ENCODE measurements at places on chromosomes 3 and 15.

DNA sequence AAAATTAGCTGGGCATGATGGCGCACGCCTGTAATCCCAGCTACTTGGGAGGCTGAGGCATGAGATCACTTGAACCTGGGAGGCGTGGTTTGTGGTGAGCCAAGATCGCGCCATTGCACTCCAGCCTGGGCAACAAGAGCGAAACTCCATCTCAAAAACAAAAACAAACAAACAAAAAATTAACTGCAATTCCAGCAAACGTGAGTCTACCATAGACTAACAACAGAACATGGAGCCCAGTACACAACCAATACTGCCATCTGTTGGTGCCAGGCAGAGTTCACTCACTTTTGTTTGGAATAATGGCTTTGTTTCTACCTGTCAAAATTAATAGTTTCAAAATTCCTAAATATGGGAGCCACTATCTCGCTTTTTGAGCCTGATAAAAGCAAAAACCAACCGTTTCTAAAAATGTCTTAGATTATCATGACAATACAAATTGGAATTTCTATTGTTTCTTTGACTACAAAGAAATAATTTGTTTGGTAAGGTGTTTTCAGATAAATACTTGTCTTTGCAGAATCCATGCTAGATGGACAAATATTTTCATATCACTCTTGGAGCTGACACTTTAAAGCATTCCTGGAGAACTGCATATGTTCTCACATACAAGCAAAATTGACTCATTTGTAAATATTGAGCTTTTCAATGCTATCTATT lies 45.0 kb downstream of the GPR176 start:
- DNase-seq: no peak

- no peak for DNase-seq
Measured at GRCh38 chr15:86879250-86880229, 799.9 kb downstream of the AGBL1 start.

- no peak for DNase-seq
Measured at GRCh38 chr3:158728851-158729250, 3.4 kb downstream of the RARRES1 start.

DNA sequence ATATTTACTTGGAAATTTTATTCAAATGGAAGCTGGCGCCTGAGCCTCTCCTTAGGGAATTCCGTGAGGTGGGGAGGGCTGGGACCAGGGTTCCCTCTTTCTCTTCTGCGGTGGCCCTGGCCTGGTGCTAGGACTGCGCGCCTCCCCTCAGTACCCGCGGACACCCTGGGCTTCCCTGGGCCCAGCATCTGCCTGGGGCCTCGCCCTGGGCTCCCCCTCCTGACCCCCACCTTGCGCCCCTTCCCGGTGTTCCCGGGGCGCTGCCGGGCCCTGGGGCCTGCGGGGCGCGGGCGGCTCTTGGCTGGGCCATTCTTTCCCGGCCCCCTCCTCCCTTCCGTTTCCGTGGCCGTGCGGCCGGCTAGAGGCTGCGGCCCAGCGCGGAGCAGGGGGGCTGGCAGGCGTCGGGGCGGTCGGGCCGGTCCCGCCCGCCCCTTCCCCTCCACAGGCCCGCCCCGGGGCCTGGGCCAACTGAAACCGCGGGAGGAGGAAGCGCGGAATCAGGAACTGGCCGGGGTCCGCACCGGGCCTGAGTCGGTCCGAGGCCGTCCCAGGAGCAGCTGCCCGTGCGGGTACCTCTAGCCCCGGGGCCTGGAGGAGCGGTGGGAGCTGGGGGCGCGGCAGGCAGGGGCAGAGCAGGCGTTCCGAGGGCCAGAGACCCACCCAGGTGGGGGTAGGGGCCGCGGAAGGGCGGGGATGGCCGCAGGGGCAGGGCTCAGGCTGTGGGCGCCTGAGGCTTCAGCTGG lies at the start of gene FES:
TSS of gene FES (plus strand) at position 529 of the 743 bp plus-strand sequence. CDS start 542 bp downstream, outside the sequence.
- DNase-seq: no peak

DNA sequence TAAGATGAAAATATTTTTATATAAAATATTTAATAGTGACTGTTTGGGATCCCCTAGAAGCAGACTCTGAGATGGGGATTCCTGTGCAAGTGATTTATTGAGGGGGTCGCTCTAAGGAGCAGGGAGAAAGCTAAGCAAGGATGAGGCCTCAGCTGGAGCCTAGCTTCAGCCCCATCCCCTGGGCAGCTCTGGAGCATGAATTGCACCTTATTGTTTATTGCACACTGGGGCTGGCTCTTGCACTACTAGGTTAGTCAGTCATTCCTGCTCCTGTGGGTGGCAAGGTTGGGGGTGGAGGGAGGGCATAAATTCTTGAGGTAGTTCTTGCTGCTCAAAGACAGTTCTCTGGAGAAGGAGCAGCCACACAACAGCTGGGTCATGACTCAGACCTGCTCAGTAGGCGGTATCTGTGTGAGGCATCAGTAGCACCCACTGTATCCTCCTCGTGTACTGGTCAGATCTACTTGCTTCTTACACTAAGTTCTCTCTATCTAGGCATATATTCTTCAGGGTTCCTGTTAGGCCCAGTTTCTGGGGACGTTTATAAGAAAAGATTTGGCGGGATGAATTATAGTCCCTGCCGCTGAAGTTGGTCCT lies 27.2 kb upstream of the TNFSF10 start:
- peak; percentile 49 for DNase-seq

- no peak for DNase-seq
Measured at GRCh38 chr15:101201411-101202174, 50.3 kb downstream of the CHSY1 start.

GRCh38 chr15:43903864-43904290 lies 77.1 kb downstream of the WDR76 start:
- DNase-seq: no peak

DNA sequence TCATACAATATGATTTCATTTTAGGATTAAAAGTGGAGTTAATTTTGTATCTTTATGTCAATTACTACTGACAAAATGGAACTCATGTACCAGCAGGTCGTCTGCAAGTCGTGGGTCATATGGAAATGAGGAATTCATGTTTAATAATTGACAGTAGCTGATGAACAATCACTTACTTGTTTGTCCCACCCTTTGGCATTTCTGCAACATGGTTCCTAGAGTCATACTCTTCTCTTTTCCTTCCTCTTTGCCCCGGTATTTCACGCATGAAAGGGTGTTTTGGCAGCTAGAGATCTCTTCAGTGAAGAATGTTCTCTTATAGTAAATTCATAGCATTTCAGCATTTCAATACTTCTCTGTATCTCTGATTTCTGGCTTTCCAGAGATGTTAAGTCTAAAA lies 133.3 kb upstream of the SLC24A5 start:
- DNase-seq: no peak

DNA sequence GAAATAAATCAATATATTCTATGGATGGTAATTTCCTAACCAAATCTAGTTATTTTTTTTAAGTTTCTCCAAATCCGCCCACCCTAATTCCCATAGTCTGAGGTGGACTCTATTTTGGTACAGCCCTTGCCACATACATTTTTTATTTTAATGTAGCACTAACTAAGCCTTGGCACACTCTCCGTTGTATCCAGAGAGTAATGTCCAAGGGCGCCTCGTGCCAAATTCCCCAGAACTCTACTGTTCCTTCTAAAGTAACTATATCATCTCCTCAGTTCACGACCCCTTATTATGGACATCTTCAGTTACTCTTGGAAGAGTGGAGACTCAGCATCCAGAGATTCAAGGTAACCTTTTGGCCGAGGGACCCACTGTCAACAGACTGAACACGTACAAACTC lies 1.3 kb downstream of the VGLL3 start:
- DNase-seq: no peak

- no peak for DNase-seq
Measured at GRCh38 chr3:39142067-39142466, 11.3 kb downstream of the CSRNP1 start.

DNA sequence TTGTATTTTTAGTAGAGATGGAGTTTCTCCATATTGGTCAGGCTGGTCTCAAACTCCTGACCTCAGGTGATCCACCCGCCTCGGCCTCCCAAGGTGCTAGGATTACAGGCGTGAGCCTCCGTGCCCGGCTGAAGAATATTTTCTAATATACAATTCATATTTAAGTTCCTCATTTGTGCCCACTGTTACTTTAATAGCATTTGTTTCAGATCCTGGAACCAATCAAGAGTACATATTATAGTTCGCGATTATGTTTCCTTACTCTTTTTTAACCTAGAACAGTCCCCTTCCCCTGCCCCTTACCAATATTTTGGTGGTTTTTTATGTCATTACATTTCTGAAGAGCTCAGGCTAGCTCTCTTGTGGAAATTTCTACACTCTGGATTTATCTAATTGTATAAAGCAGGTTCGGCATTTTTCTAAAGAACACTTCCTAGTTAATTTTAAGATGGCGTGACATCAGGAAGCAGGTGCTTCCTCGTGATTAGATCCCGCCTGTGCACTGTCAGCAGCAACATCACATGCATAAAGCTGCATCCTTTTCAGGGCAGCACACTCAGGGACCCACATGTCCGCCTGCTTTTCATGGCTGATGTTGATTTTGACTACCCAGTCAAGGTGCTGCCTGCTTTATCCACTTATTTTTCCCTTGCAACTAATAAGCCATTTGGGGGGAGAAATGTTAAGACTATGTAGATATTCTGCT lies 88.7 kb upstream of the EPHB3 start:
- DNase-seq: no peak

GRCh38 chr15:93087825-93088199 lies 1.2 kb downstream of the RGMA start:
- DNase-seq: peak; percentile 51

GRCh38 chr3:6526321-6526720 lies 334.6 kb upstream of the GRM7 start:
- no peak for DNase-seq

GRCh38 chr15:100433304-100433703 lies 91.5 kb upstream of the ADAMTS17 start:
- DNase-seq: no peak

GRCh38 chr3:13052191-13052820 lies 20.9 kb downstream of the IQSEC1 start:
- DNase-seq: no peak

DNA sequence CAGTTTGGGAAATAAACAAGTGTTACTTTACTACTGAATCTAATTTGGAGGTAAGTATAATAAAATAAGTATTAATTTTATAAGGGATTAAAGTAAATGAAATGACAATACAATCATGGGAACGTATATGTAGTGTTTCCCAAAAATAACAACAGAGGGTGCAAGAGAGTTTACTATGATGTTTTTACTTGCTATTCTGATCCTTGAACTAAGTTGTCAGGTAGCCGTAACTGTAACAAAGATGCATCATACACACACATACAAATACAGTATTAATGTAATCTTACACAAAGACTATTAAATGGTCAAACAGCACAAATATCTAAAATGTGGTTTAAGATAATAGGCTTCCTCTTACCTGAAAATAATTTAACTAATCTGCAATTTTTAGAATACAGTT lies 311.4 kb downstream of the TBC1D5 start:
- no peak for DNase-seq

GRCh38 chr3:9291821-9292410 lies 42.5 kb upstream of the SRGAP3 start:
- DNase-seq: no peak

DNA sequence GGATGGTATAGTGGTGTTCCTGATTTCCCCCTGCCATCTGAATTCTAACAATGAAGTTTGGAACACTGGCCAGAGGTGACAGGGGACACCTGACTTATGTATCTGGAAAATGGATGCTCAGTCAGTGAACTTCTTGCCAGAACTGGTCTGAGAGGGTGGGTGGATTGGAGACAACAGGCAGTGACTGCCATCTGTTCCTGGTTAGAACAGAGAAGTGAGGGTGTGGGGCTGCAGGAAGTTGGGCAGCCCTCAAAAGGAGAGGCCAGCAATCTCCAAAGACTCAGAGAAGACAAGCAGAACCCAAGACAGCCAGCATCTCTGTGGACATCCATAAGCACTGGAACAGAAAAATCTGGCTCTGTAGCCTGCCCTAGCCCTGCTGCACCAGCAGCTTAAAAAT lies 50.5 kb downstream of the ANP32A start:
- DNase-seq: no peak

GRCh38 chr3:71801986-71802385 lies 17.0 kb upstream of the PROK2 start:
- DNase-seq: no peak

DNA sequence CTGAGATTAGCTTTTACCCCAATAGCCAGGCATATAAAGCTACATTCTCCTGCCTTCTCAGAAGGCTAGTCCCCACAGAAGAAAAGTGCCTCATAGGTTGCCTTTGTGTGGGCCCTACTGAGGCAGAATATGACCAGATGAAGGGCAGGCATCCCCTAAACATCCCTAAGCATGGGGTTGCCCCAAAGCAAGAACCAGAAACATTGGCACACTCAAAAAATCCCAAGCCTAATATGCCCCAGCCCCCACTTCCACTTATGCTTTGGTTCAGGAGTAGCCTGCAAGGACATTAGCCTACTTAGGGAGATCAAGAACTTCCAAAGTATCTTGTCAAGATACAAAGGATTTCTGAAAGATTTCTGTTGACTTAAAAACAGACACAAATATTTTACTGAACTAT lies 29.7 kb downstream of the WHAMM start:
- no peak for DNase-seq

DNA sequence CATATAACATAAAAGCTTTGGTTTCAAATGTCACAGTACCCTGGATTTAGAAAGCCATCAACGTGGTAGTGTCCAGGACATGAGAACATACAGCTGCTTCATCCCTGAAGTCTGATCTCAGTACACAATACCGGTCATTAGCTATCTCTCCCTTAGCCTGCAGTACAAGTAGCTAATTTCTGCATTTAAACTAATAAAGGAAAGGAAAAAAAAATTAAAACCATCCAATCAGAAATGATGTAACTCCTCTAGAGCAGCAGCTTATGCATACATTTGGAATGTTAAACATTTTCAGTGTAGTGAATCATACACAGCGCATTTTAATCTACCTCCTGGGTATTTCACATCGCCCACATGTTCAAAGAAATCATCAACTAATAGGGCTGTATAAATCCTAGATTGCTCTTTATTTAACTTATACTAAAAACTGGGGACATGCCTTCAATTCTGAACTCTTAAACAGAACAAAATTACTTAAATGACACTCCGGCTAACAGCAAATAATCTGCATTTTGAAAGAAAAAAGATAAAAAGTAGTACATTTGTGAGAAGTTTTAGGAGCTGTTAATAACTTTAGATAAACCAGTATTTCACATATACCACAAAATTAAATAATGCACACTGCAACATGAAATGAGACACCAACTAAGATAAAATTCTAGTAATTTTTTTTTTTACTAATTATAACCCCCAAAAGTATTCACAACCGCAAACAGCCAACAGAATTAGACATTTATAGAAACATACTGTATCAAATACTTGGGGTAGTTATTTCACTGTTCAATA lies 3.7 kb downstream of the IGF2BP2 start:
- DNase-seq: no peak

DNA sequence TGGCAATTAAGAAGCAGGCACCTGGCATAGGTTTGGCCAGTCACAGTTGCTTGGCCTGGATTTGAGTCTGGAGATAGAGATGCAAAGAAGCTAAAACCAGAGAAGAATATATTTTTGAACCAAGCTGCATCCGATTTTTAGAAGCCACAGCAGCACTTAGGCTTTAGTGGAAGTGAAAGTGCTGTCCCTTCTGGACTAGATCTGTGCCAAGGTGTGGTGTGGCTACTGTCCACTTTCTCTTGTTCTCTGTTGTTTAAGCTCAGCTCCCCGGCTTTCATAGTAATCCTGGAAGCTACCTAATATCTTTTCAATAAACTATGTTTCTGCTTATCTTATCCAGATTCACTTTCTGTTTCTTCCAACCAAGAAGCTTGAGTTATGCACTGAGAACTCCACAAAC lies 183.4 kb upstream of the THRB start:
- DNase-seq: no peak
